ENCODE measurements at places on chromosomes 2 and 18. TPM values are rescaled to one million over a fixed set of nuclear protein-coding genes. Genes with fewer than 3 reads are reported as not detected.

DNA sequence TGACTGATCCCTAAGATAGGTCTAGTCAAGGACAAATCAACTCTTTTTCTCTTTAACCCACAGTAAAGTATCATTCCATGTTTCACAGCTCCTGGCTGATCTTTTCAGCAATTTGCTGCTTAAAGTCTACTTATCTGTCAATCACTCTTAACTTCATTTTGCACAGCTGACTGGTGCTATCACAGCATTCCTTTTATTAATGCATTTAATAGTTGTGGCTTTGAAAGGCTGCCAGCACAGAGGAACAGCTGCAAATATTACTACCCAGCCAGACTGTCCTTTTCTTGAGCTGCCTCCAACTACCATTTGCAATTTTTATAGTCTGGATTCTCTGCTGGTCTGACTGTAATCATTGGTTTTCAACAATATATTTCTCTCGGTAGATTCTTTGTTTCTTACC is 303.5 kb downstream of the STK39 start:
- H3K36me3 ChIP-seq = no peaks in the 10 kb centered on the region
- H3K4me1 ChIP-seq = no peaks in the 10 kb centered on the region
- no peak for DNase-seq
- H3K4me3 ChIP-seq = no peak overlapping the region

GRCh38 chr2:220533485-220533884 is 906.1 kb downstream of the SLC4A3 start:
- H3K27ac ChIP-seq = no peak overlapping the region
- H3K4me3 ChIP-seq = no peak overlapping the region
- no peak for DNase-seq
- H3K36me3 ChIP-seq = no peaks in the 10 kb centered on the region
- H3K27me3 ChIP-seq = no peaks in the 10 kb centered on the region

- DNase-seq = no peak
- no peaks in the 10 kb centered on the region for H3K36me3 ChIP-seq
- H3K4me1 ChIP-seq = peaks cover 2% of the 10 kb centered on the region
- H3K27ac ChIP-seq = no peak overlapping the region
- H3K4me3 ChIP-seq = no peak overlapping the region
Measured at GRCh38 chr2:9552219-9553178, 3.1 kb downstream of the ADAM17 start.

DNA sequence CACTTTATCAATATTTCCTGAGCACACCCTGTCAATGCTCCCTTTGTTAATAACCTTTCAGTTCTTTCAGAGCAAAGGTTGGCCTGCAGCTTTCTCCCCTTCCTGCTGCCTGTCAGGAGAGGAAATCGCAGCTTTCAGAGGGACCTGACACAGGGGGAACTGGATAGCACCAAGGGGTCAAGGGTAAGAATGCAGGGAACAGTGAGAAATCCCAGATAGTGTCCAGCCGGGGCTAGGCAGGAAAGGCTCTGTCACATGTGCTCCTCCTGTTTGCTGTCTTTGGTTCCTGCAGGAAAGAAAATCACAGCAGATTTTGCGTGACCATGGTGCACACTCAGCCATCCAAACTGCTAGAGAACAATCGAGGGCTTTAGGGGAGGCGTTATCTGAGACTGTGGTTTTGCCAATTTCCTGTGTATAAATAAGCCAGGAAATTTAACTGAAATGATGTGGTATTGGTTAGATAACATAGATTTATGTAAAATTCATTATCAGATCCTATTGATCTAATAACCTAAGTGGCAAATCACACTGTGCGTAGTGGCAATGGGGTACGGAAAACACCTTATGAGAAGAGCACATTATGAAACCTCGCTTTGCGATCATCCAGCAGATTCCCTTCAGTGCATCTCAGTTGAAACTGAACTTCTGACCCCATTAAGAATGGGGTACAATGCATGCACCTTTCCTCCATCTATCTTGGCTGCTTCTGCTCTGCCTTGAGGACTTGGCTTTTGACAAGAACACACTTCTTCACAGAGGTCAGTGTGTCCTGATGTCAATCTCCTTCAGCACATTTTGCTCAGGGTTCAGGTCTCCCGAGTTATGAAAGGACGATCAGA is 178.0 kb downstream of the ICOS start:
- no peak overlapping the region for H3K4me3 ChIP-seq
- peaks cover 4% of the 10 kb centered on the region for H3K4me1 ChIP-seq

GRCh38 chr2:239467281-239467955 is 66.6 kb upstream of the HDAC4 start:
- no peaks in the 10 kb centered on the region for H3K27me3 ChIP-seq
- no peaks in the 10 kb centered on the region for H3K36me3 ChIP-seq
- H3K4me1 ChIP-seq = no peaks in the 10 kb centered on the region
- DNase-seq = no peak
- H3K4me3 ChIP-seq = no peak overlapping the region

ZNF513 gene
- 15.3 TPM for total RNA-seq

MC2R gene
- total RNA-seq = not detected

GKN2 gene
- not detected for total RNA-seq

All from aorta (tissue), 5 donors.